Cerebellum (tissue), 4 donors: ENCODE measurements at places on chromosomes 2 and 18. TPM values are rescaled to one million over a fixed set of nuclear protein-coding genes. Genes with fewer than 3 reads are reported as not detected.

COL4A4 gene
- total RNA-seq: 3.0 TPM

ADD2 gene
- total RNA-seq: 119 TPM

ERMN gene
- 0.27 TPM for total RNA-seq

CNGA3 gene
- 3.0 TPM for total RNA-seq

G6PC2 gene
- not detected for total RNA-seq
